SK-N-SH (cell line): ENCODE measurements at places on chromosomes 7 and 10.

DNA sequence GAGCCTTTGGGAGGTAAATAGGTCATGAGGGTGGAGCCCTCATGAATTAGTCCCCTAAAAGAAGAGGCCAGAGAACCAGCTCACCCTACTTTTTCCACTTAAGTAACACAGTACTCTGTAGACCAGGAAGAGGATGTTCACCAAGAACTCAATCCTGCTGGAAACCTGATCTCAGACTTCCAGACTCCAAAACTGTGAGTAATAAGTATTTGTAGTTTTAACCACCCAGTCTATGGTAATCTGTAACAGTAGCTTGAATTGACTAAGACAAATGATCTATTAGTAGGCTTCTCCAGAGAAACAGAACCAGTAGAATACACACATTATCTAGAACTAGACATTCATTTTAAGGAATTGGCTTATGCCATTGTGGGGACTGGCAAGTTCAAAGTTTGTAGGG is 51.5 kb downstream of the ANKMY2 start:
- DNase-seq, result no peak

DNA sequence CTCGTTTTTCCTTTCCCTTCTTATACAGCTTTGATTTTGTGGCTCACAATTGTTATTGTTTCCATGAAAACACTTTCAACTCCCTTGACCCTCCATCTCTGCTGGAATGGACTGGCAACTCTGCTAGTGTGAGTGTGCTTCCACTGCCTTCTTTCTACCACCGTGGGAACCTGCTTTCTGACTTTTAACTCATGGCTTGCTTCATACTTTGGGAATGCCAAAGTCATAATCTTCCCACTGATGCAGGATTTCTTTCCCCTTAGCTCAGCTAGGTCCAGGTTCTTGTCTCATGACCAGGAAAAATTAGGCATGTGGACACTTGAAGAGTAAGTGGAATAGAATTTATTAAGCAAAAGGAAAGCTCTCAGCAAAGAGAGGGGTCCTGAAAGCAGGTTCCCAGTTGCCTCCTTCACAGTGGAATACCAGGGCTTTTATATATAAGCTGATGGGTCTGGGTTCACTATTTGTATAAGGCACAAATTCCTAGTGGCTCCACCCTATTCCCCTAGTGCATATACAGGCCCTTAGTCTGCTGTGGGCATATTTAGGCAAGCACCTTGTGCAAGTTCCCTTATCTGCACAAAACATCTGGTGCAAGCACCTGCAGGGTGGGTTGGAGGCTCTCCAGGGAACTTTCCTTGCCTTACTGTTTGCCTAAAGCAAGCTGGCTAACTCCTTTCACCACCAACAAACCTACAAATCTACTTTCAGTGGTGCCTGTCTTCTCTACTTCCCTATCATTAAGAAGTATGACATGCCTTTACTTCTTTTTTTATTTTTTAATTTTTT is 119.5 kb downstream of the CFAP58 start:
- no peak for DNase-seq

DNA sequence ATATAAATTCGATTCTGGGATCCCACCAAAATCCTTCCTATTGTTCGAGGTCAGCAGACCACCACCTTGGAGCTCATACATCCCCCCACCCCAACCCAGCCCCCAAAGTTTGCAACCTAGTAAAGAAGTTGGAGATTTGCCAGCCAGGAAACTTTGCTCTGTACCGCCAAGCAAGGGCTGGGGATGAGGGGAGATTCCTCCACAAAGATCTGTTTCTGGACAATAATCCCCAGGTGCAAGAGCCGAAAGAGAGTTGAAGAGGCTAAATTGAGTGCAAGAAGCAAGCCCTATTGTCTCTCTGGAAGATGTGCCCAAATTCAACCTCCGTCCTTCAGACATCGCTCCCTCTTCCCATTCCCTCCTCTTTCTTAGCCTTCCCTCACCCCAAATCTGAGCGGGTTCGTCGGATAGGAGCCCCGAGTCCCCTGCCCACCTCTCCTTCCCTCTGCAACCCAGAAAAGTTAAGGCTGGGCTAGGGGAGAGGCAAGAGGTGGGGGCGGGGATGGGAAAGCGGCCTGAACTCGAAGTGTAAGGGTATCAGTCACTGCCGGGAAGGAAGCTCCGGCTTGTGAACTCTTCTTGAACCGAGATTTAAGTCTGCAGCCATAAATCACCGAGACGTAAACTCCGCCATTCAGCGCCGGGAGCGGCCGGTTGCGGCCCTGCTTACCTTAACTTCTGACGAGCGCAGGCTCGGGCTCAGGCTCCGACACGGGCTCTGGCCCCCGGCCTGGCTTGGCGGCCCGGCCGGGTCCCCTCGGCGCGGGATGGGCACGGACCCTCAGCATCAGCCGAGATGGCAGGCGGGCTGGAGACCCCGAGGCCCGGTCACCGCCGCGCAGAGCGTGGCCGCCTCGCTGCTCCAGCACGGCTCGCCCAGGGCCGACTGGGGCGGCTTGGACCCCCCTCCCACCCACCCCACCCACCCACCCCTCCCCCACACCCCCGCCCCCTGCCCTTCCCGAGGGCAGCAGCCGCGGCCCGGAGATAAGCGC is 10.8 kb upstream of the HOXA2 start:
- DNase-seq, result peak; percentile 56

DNA sequence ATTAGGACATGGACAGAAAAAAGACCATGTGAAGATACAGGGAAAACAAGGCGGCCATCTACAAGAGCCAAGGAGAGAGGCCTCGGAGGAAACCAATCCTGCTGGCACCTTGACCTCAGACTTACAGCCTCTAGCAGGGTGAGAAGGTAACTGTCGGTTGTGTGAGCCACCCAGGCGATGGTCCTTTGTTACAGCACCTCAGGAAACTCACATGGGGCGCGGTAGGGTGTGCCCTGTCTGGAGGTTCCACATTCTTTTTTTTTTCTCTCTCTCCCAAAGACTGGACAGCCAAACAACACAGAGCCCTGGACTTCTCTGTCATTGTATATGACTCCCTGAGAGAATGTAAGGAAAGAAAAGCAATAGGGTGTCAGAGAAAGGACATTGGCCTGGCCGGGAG is 163.2 kb downstream of the KCNMA1 start:
- no peak for DNase-seq

- DNase-seq, result no peak
Measured at GRCh38 chr10:42949287-42949686, 127.6 kb upstream of the RET start.

GRCh38 chr10:17643755-17644484 is at the start of gene STAM:
Gene STAM (plus strand): TSS chr10:17644151. CDS start chr10:17644340, 189 bp downstream.
- DNase-seq, result peak; percentile 88

DNA sequence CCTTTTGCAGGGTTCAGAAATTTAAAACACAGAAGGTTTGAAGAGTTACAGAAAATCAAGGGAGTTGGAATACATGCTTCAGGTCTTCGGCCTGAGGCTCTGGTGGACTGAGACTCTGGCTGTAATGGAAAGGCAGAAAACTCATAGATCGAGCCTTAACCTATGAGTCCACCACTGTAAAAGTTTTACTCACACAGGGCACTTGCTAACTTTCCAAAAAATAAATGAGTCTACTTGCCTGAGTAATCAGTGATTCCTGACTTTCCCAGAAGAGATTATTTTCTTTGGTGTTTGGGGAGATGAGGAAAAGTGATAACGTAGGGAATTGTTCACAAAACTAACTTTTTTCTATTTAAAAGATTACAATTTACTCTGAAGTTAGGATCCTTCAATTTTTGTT is 108.0 kb downstream of the MBL2 start:
- DNase-seq, result no peak

GRCh38 chr10:70791386-70792039 is 6.3 kb upstream of the TBATA start:
- no peak for DNase-seq

DNA sequence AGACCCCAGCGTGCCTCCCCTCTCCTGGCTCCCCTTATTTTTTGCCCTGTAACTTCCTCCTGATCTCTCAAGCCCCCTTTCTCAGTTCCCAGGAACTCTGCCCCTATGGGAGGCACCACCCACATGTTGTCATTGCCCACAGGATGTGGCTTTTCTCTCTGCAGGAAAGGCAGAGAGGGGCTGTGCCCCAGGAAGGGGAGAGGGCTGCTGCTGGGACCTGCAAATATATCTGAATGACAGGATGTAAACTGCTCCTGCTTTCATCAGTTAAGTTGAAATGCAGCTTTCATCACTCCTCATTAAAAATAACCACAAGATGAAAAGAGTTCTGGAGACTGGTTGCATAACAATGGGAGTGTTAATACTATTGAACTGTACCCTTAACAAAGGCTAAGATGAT is 103.3 kb downstream of the CLEC2L start:
- no peak for DNase-seq

- DNase-seq, result no peak
Measured at GRCh38 chr7:140877249-140877524, 47.5 kb downstream of the BRAF start.

- DNase-seq, result no peak
Measured at GRCh38 chr10:9868499-9868898, 1149.2 kb upstream of the CELF2 start.
